ENCODE measurements at places on chromosomes 13 and 19.

DNA sequence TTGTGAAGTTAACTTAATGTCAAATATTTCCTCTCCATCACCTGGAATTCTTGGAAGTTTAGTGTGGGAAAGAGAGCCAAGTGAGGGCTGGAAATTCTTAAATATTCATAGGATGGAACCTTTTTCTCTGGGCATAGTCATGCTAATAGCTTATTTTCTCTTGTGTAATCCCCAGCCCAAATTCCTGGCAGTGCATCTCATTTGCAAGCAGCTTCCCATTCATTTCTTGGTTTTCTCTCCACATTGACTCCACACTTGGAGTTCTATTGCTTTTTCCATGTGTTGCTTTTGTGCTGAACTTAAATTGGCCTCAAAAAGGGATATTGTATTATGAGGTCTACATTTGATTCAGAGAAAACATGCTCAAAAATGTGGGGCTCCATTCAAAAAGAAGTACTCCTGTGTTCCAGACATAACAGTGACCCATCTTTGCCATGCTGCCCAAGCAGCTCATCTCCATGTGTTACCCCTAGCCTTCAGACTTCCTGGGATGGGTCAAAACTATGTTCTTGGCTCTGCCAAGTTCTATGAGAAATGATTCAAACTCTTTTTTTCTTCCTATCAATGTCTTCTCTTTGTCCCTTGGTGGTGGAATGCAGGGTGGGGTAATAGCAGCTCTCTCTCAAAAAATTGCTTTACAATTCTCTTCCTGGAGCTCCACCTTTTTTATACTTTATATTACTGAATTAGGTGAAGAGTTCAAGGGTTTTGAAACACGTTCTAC, 2471.5 kb downstream of the PCDH9 start:
- no peak for DNase-seq

- no peak for DNase-seq
These were observed 5.4 kb upstream of the ZNF98 start for GRCh38 chr19:22427547-22427946.

DNA sequence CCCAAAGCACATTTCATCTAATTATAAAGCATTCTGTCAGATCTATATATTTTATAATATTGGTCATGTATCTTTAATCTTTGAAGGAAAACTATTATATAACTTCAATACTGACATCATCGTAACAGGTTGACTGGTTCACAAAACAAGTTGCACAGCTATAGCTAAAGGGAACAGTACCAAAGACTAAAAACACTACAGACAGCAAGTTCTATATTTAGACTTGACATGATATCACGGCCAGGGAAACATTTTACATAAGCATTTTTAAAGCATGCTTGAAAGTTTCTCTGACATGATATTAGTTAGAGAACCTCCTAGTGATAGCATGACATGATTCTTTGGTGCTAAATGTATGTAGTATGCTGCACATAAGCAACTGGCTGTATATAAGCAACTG, 182.5 kb downstream of the NDFIP2 start:
- no peak for DNase-seq

DNA sequence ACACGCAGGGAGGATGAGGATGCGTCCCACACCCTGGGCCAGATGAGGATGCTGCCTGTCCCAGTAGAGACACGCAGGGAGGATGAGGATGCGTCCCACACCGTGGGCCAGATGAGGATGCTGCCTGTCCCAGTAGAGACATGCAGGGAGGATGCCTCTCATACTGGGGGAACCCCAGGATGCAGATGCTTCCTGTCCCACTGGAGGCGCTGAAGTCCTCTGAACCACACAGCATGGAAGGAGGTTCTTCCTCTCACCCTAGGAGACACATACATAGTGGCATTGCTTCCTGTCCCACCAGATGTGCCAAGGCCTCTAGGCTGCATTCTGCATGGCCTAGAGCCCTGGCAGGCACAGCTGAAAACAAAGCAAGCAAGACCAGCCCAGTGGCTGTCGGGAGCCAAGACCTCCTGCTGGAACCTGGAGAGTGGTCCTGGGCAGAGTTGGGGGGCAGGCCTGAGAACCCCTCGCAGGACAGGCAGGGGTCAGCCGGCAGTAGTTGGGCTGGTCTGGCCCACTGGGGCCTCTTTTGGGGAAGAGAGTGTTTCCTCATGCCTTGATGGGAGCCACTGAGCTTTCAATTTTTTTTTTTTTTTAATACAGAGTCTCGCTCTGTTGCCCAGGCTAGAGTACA, 4.3 kb downstream of the HPN start:
- no peak for DNase-seq

- no peak for DNase-seq
These were observed 248.1 kb upstream of the OBI1 start for GRCh38 chr13:78907006-78907405.

DNA sequence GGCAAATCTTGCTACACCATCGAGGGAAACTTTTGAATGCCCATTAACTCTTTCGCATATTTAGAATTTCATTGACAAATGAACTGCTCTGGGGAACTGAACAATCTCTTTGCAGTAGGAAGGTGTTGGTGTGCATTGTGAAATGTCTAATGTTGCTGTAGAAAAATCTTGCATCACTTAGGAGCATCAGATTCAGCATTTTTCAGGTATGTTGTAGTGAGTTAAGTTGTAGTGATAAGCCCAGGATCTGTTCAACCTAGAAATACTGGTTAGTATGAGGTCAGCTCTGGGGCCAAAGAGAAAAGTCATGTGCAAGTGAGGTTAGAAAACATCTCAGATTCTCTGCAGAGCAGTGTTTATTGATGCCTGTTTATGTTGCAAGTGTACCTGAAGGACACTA, 4.1 kb downstream of the FRY start:
- no peak for DNase-seq

GRCh38 chr19:45069056-45069455, 7.2 kb downstream of the ZNF296 start:
- DNase-seq = no peak

GRCh38 chr13:44868397-44868796, 120.9 kb downstream of the NUFIP1 start:
- DNase-seq = no peak

DNA sequence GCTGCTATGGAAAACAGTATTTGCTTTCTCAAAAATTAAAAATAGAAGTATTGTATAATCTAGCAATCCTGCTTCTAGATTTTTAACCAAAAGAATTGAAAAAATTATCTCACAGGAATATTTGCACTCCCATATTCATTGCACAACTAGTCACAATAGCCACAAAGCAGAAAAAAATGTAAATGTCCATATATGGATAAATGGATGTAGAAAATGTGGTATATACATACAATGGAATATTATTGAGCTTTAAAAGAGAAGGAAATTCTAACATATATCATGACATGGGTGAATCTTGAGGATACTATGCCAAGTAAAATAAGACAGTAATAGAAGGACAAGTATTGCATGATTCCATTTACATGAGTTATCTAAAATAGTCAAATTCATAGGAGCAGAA, 2753.0 kb downstream of the PCDH9 start:
- no peak for DNase-seq

DNA sequence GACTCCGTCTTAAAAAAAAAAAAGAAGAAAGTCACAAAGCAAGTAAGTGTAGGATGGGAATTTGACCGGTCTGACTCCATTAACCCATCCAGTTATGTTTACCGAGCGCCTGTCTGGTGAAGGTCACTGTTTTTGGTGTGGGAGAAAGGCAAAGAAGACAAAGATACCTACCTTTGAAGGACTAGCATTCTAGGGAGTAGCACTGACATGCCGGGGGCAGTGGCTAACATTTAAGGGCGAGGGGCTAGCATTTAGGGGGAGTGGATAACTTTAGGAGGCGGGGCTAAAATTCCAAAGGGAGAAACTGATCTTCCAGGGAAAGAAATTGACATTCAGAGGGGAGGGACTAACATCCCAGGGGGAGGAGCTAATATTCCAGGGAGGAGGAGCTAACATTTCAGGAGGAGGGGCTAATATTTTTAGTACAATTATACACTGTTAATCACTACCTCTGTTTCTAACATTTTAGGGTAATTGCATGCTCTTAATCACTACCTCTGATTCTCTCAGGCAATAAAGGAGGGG, 8.7 kb downstream of the GPR32 start:
- DNase-seq = no peak

DNA sequence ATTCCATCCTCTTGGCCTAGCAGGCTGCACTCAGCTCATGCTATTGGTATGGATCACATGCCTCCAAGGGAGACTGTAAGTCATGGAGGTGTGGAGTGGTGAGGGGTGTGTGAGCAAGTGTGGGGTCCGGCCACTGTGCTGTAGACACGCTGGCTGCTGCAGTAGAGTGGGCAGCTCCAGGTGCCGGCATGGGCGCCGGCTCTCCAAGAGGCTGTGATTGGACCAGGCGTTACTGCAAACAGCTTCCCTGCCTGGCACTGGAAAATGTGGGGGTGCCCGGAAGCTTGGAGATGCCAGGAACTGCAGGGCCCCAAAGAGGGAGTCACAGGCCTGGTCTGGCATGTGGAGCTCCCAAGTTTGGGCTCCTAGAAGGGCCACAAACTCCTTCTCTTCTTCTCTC, 245.7 kb downstream of the GPC6 start:
- DNase-seq = no peak

GRCh38 chr19:32767951-32768679, 48.5 kb downstream of the TDRD12 start:
- DNase-seq = no peak

GRCh38 chr19:8451885-8452284, 7.1 kb downstream of the HNRNPM start:
- DNase-seq = no peak

DNA sequence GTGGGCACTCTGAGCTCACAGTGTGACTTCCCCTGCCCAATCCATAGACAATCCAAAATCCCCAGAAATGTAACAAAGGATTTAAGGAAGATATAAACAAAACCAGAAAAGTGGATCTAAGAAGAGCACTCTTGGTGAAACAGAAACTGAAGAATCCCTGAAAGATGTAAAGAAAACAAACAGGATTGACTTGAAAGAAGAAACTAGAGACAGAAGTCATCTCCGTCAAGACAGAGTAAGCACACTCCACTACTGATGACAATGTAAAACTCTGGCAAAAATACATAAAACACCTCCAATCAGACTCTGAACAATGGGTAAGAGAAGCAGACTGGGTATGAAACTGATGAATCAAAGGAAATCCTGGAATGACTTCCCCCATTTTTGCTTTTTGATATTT, 13.5 kb downstream of the TUBGCP3 start:
- DNase-seq = no peak

DNA sequence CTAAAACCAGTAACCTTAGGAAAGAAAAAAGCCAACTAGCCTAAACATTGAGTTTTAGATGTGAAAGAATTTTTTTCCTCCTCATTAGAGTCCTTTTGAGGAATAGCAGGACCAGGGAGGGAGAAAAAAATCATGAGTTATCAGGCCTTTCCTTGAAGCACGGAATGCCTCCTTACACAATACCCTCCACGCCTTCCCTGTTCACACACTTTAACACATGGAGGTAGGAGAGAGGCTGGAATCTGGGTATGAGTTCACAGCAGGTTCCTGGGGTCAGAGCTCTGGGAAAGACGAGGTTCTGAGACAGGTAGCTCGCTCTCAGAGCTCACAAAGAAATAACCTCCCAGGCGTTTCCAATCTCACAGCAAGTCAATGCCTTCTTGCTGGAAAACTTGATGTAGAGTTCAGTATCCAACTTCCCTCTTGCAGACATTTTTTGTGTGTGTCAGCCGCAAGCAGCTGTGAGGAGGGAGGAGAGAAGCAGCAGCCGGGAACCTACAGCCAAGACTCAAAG, 716 bp downstream of the ZNF573 start:
- no peak for DNase-seq
